ENCODE measurements at places on chromosomes 5 and 9.

DNA sequence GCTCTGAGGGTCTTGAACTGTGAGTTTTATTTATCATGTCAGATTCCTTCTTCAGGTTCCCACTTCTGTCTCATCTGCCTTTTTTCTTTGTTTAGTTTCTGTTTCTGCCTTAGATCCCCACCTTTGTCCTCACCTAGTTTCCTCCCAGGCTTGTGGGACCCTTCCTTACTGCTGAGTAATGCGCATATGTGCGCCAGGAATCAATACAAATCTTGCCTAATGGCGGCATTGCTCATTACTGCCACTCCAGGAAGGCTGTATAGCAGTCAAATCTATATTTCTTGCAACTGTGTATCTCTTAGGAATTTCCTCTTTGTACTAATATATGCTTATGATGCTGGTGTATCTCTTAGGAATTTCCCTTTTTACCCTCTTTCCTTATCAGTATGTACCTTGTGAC lies 465.4 kb downstream of the DMRT2 start:
- DNase-seq, result no peak

DNA sequence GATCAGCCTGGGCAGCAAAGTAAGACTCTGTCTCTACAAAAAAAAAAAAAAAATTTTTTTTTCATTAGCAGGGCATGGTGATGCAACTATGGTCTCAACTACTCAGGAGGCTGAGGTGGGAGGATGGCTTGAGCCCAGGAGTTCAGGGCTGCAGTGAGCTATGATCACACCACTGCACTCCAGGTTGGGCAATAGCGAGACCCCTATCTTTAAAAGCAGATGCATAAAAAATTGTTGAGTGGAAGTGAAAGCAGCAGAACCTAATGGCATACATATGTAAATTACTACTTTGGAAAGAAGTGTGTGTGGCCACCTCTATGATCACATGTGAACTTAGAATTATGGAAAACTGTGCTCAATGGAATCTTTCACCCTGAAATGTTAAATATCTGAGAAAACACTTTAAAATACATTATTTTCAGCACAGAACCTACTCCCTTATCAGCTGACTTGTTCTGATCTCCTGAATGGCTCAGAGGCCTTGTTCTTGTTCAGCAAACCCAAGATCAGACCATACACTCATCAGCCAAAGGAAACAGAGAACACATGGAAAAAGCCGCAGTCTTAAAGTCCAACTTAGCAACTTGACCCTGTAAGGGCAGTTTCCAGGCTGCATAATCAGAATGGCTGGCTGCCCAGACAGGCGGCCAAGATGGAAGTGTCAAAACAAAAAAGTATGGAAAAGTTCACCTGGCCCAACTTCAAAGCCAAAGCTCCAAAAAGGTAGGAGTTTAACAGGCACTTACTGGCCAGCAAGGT lies 56.5 kb downstream of the SIL1 start:
- no peak for DNase-seq

GRCh38 chr9:133913571-133914369 lies 78.4 kb downstream of the VAV2 start:
- DNase-seq, result no peak

- DNase-seq, result no peak
Observed at GRCh38 chr9:123820139-123820538, 109.8 kb downstream of the DENND1A start.

GRCh38 chr5:139226131-139226530 lies 28.0 kb upstream of the SIL1 start:
- DNase-seq, result no peak

GRCh38 chr5:15105799-15106393 lies 234.3 kb upstream of the ANKH start:
- DNase-seq, result no peak

- no peak for DNase-seq
Observed at GRCh38 chr5:160129841-160130240, 10.6 kb upstream of the PWWP2A start.
